ENCODE measurements at places on chromosomes 5 and 9.
A peak's percentile ranks its signal among the peaks of the same experiment; 100 is the strongest.

DNA sequence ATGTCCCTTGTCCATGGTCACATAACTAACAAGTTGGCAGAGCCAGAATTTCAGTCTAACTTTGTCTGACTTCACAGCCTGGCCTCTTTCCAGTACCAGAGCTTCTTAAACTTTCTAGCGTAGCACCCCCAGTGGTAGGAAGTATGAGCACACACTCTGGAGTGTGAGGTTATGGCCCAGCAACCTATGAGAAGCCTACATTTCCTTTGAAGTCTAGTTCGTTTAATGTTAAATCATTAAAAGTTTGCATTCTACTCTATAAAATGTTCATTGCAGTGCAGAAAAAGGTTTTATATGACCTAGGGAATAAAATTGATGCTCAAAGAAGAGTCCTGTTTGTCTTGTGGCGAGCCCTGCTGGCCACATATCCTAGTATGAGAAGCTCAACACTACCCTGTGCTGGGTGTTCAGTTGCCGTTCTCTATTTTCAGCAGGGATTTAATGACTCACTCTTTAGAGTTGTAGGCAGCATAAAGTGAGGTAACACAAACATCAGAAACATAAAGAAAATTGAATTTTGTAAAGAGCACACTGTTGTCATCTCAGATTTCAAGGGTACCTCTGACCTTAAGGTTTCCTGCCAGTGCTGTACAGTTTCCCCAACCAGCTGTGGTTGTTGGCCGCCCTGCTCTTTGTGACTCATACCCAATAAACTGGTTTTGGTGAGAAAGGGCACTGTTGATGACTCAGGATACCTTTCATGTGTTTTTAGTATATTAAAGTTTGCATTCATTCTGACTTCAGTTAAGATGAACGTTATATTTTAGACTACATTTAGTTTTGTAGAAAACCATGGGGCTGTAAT, 14.3 kb downstream of the MCCC2 start:
- DNase-seq = no peak

- DNase-seq = no peak
Measured at GRCh38 chr9:95903398-95903797, 27.9 kb downstream of the ERCC6L2 start.

DNA sequence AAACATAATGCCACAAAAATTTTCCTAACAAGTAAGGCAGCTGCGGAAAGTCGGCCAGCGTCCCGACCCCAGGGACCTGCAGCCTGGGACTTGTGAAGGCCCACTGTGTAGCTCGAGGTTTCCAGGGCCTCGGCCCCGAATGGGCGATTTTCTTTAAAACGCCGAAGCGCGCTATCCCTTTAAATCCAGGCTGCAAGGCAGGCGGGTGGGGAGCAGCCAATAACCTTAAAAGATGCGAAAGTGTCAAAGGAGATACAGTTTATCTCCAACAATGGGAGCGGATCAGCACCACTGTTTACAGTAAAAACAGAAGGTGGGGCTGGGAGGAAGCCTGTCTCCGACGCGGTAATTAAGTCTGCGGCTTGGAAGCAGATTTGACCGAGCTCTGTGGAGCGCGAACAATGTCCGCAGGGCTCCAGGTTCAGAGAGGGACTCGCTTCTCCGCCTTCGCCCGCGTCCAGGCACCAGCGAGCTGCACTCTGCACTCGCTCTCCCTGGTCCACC, 1.7 kb upstream of the ZSWIM6 start:
- DNase-seq = peak; percentile 23

GRCh38 chr5:126479810-126480209, 56.6 kb downstream of the GRAMD2B start:
- no peak for DNase-seq

GRCh38 chr5:143758750-143759149, 53.2 kb upstream of the HMHB1 start:
- no peak for DNase-seq

GRCh38 chr9:134066913-134067851, 644 bp downstream of the BRD3 start:
- no peak for DNase-seq

- no peak for DNase-seq
Measured at GRCh38 chr9:77854916-77855311, 176.7 kb downstream of the GNAQ start.

DNA sequence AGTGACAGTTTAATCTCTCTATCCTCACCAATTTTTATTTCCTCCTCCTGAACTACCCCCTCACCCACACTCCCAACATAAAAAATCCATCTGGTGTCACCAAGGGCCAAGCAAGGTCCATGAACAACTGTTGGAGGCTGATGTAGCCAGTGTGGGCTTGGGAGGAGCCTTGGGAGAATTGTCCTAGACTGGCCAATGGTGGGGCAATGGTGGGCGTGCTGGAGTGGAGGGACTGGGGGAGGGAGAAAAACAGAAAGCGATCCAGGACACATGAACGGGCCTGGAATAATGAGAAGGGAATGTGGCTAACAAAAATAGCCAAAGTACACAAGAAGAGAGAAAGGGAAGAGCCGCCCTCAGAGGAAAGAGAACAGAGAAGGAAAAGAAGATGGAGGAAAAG, 272.6 kb downstream of the ENC1 start:
- no peak for DNase-seq

GRCh38 chr9:1941989-1942388, 73.2 kb upstream of the SMARCA2 start:
- no peak for DNase-seq

Data from NCI-H1930 (cell line).